ENCODE measurements at places on chromosomes 7 and 10. TPM values are rescaled to one million over a fixed set of nuclear protein-coding genes. Genes with fewer than 3 reads are reported as not detected.

Gene FRAT1
- total RNA-seq: 1.6 TPM

DNA sequence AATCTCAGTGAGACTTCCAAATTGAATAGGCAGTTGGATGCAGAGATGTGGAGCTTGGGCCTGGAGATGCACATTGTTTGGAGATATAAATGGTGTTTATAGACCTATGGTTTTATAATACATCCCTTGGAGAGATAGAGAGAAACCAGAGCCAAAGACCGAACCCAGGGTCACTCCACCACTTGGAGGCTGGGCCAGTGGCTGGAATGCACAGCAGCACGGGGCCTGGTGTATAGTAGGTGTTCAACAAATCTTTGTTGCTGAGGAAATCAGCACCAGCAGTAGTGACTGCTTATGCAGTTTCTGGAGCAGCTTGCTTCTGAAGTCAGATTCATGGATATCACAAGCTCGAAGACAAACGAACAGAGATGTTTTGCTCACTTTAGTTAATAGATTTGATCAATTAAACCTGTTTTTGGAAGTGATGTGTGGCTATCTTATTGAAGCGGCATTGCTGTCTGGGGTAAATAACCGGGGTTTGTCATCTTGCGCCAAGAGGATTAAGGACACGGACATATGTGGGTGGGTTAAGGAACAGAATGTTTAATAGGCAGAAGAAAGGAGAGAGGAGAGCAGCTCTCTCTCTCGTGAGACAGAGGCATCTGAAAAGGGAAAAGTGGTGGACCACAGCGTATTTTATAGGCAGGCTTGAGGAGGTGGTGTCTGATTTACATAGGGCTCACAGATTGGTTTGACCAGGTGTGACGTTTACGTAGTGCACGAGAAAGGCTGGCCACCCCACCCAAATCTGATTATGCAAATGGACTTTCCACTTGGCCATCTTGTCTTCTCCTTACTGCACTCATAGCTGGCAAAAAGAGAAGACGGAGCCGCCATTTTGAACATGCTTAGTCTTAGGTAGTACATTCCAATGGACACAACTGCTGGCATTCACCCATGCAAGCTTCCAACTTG lies 11.1 kb downstream of the RBP4 start:
- no peak for ATAC-seq

GRCh38 chr10:33524966-33525365 lies 190.5 kb upstream of the NRP1 start:
- ATAC-seq: no peak

DNA sequence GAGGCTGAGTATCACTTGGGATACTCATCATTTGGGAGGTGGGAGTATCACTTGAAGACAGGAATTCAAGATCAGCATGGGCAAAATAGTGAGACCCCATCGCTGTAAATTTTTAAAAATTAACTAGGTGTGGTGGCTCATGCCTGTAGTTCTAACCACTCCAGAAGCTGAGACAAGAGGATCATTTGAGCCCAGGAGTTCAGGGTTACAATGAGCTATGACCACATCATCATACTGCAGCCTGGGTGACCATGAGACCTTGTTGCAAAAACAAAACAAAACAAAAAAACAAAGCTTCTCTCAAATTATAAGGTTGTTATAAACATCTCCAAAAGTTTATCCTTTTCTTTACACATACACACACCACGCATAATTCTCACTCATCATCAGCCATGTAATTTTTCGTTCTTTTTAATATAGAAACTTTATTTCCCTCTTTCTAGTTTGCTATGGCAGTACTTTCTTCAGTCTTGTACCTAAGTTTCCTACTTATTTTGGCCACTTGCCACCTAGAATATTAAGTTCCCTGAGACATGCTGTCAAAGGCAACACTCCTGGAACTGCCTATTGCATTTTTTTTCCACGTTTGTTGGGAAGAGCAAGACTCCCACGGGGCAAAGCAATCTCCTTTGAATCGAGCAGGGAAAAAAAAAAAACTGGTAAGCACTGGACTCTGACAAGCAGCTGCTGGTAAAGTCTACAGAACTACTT lies 37.1 kb downstream of the SKIDA1 start:
- no peak for ATAC-seq

GRCh38 chr10:6794441-6794840 lies 214.4 kb upstream of the PRKCQ start:
- peak; percentile 46 for ATAC-seq

DNA sequence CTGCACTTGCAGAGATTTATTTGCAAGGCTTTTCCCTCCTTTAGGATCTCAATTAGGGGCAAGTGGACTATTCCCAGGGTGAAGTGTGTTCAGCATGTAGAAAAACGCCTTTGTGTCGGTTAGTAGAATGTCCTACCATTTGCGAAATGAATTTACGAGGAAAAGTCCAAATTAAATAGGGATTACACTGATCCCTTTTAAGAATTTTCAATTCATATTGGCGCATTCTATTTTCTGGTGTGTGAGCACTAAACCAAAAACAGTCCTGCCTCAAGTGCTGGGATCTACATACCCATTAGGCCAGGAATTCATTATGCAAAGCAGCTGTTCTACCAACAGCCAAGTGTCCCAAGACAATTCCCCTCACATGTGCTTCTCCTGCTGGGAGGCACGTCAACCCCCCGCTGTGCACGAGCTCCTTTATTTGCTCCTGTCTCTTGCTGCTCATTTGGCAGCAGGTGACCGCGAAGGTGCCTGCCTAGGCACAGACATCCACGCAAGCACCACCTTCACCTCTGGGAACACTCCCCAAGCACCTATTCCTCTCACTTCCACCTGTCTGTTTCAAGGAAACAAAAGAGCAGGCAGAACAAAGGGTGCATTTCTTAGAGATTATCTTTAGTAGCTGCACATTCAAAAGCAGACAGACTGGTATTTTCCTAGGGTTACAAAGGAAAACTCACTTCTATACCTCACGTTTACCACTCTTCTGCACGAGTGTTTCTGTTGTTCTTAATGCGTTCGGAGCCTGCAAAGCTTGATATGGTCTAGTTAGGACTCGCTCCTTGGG lies 134.6 kb upstream of the FGFR2 start:
- ATAC-seq: peak; percentile 88

GRCh38 chr10:88037623-88038022 lies 174.2 kb downstream of the PTEN start:
- ATAC-seq: no peak

GRCh38 chr7:149071182-149071635 lies 19.3 kb downstream of the ZNF786 start:
- ATAC-seq: no peak

Gene GPR85
- total RNA-seq: 0.32 TPM

- no peak for ATAC-seq
Measured at GRCh38 chr7:139396323-139396951, 36.7 kb downstream of the LUC7L2 start.

DNA sequence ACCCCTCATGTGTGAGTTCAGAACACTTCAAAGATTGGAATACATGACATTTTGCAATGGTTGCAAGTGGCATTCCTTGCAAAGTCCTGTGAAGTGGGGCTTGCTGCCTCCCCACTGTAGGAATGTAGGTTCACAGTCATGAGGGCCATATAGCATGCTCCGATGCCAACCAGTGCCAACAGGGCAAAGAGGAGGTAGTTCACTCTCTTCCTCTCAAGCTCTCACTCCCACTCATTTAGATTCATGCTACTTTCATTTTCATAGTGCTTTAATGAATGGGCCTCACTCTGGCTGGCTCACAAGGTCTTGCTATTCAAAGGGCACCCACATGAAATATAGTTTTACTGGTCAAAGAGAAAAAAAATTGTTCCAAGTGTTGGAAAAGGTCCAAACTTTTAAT lies 169.9 kb upstream of the AOAH start:
- no peak for ATAC-seq

- ATAC-seq: no peak
Measured at GRCh38 chr10:91495402-91495801, 85.3 kb downstream of the HECTD2 start.

- ATAC-seq: no peak
Measured at GRCh38 chr7:21526448-21526847, 16.4 kb upstream of the DNAH11 start.

Gene CCL26
- total RNA-seq: not detected

- no peak for ATAC-seq
Measured at GRCh38 chr10:95697429-95697828, 3.7 kb upstream of the TCTN3 start.

DNA sequence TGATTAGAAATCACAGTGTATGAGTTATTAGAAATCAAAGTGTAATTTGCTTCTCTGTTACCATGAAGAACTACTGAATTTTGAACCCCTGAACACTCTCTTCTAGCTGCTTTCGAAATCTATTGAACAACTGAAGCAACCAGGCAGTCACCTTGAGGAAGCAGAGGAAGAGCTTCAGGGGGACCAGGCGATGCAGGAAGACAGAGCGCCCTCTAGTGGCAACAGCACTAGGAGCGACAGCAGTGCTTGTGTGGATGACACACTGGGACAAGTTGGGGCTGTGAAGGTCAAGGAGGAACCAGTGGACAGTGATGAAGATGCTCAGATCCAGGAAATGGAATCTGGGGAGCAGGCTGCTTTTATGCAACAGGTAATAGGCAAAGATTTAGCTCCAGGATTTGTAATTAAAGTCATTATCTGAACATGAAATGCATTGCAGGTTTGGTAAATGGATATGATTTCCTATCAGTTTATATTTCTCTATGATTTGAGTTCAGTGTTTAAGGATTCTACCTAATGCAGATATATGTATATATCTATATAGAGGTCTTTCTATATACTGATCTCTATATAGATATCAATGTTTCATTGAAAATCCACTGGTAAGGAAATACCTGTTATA lies 170.7 kb downstream of the HDAC9 start:
- peak; percentile 75 for ATAC-seq

DNA sequence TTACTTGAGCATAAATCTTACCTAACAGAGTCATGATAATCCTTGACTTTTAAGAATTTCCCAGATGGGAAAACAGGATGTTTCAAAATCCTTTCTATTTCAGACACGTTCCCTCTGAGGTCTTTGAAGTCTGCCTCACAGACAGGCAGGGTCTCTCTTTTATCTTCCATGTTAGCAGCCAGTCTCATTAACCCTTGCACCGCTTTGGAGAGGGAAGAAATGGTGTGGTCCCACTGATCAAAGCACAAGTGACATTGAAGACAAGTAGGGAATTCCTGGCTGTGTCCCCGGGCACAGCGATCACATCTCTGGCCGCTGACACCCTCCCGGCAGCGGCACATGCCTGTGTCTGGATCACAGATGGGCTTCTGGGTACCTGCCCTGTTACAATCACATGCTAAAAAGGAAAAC lies 52.7 kb upstream of the LAMB1 start:
- ATAC-seq: no peak

DNA sequence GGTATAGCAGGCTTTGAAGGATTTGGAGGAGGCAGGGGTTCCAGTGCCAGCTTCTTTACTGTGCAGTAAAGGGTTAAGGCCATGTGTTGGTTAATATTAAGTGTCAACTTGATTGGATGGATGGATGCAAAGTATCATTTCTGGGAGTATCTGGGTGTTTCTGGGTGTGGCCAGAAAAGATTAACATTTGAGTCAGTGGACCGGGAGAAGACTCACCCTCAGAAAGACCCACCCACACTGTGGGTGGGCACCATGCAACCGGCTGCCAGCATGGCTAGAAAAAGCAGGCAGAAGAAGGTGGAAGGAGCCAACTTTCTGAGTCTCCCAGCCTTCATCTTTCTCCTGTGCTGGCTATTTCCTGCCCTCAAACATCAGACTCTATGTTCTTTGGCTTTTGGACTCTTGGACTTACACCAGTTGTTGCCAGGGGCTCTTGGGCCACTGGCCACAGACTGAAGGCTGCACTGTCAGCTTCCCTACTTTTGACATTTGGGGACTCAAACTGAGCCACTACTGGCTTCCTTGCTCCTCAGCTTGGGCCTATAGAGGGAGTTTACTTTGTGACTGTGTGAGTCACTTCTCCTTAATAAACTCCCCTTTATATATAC lies 6.8 kb upstream of the TRUB1 start:
- ATAC-seq: no peak

DNA sequence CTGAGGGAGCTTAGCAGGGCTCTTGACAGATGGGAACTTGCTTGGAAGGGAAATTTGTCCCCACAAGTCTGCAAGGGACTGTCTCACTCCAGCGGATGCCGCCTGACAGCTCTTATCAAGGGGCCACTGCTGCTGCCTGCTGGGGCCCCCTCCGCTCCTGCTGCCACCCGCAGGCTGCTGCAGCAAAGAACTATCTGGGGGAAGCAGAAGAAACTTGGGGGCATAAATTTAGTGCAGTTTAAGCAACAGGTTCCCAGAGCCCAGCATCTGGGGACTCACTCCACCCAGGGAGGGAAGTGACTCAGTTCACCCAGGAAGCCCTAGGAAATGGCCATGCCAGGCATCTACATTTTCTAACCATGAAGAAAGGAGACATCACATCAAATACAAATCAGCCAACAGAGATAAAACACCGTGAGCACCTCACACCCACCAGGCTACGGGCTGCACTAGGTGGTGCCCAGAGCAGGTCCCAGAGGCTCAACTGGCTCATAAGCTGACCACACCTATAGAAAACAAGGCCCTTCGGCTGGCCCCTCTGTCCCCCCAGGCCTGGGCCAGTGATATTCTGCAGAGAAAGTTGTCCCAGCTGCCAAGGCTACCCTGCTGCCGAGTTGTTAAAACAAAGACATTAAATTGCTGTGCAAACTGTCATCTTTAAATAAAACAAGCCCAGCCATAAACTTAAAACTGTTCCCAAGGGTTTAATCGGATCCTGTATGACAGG lies 3.7 kb downstream of the RGS10 start:
- no peak for ATAC-seq

DNA sequence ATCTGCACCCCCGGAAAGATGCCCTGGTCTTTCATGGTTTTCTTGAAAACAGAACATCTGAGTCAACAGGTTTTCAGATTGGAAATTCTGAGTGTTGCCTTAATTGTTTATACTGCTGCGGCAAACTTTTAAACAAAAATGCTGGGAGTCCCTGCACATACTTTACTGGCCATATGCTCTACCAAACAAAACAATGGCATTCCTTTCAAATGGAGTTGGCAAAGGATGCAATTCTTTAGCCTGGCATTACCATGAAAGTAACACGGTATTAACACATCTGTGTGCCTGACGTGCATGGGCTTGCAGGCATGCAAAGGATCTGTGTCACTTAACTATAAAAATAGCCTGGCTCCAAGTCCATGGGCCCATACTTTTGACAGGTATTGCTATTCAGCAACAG lies 4.2 kb downstream of the INHBA start:
- ATAC-seq: peak; percentile 81

- no peak for ATAC-seq
Measured at GRCh38 chr7:139725858-139726484, 51.8 kb downstream of the HIPK2 start.

DNA sequence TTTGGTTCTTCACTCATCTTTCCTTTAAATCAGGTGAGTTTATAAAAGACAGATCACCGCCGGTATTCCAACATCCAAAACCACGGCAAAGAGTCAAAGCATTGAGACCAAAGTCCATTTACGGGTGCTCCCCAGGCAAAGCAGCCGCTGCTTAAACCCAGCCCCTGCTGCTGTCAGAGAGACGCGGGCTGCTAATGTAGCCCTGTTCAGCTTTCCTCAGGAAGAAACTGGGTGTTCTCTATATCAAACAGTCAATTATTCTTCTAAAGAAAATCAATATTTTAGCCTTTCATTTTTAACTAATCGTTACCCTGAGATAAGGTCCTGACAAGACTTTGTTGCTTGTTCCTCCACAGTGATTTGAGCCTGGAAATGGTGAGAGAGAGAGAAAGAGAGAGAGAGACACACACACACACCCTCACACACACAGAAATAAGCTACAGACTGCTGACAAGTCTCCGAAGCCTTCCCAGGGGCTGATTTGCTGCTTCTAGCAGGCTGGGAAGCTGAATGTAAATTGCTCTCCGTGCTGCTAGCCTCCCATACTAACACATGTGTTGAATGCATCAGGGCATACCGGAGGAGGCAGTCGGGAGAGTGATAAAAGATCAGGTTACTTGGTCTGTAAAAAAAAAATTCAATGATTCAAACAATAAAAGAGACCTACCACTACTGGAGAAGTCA lies 183.0 kb upstream of the ANK3 start:
- ATAC-seq: peak; percentile 37

Gene NUTM2E
- not detected for total RNA-seq

Data from esophagus mucosa (tissue), 1 donor.